ENCODE measurements at places on chromosomes 12 and 14.

- DNase-seq = peak; percentile 82
Measured at GRCh38 chr14:61335671-61336275, 14.4 kb downstream of the PRKCH start.

GRCh38 chr14:103084021-103084919 lies at the start of gene LBHD2:
TSS of gene LBHD2 (plus strand) at chr14:103084210. CDS start at chr14:103086013, 1,803 bp downstream.
- no peak for DNase-seq

- peak; percentile 57 for DNase-seq
Measured at GRCh38 chr14:37411079-37411735, 183.8 kb downstream of the FOXA1 start.

- DNase-seq = no peak
Measured at GRCh38 chr14:94701861-94702370, 68.0 kb downstream of the GSC start.

DNA sequence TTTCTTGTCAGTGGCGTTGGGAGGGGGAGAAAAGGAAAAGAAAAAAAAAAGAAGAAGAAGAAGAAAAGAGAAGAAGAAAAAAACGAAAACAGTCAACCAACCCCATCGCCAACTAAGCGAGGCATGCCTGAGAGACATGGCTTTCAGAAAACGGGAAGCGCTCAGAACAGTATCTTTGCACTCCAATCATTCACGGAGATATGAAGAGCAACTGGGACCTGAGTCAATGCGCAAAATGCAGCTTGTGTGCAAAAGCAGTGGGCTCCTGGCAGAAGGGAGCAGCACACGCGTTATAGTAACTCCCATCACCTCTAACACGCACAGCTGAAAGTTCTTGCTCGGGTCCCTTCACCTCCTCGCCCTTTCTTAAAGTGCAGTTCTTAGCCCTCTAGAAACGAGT lies 1.9 kb downstream of the ASCL1 start:
- peak; percentile 75 for DNase-seq

DNA sequence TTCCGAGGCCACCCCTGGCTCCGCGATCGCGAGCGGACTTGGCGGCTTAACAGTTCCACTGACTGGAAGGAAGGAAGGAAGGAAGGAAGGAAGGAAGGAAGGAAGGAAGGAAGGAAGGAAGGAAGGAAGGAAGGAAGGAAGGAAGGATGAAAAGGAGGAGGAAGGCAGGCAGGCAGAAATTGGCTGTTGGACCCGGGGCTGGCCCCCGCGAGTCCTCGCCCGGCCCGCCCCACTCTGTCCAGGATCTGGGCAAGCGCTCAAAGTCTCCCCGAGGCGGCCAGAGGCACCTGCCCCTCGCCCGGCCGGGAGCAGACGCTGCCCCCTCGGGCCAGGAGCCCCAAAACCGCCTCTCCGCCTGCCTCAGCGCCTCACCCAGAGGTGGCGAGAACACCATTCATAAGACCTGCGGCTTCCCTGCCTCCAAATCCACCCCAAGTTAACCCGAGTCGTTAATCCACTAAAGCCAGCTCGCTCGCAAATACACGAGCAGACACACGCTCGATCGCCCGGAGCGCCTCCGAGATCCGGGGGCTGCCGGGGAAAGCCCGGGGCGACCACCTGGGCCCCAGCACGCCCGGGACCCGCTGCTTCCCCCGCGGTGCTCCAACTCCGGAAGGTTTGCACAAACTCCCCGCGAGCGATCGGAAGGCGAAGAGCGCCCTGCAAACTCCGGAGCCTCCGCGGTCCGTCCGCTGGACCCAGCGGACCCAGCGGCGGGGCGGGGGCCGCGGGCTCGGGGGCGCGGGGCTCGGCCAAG lies 844 bp downstream of the DPF3 start:
- DNase-seq = peak; percentile 67

GRCh38 chr12:93226361-93226760 lies 151.4 kb upstream of the NUDT4 start:
- DNase-seq = no peak

DNA sequence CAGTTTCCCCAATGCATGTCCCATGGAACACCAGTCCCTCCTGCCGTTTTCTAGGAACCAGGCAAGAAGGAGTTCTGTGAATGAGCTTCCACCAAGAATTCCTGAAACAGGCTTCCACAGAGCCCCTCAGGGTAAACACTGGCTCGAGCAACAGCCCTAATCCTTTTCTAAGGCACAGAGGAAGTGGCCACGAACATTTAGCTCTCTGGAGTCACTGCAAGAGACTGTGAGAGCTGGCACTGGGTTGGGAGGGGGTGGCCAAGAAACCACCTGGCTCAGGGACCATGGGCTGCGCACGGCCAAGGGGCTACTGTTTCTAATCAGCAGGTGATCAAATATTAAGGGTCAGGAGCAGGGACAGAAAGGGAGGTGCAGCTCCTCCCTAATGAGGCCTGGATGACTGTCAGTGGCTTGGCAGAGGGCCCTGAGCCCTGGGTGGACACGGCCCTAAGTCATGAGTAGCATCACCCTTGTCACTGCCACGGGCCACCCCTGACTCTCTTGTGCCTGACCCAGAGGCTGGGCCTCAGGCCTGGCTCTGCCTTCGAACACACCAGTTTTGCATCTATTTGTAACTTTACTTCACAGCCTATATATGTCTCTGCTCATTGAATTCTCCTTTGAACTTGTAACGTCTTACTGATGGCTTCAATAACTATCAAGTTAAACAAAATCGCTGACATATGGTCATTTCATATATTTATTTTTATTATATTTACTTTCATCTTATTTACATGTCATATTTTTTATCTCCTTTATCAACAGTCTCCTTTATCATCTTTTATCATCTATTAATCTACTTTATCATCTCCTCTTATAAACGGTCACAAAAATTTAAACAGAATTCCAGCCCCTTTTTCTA lies 154.0 kb downstream of the DICER1 start:
- DNase-seq = peak; percentile 63

- no peak for DNase-seq
Measured at GRCh38 chr12:19220205-19220604, 90.7 kb downstream of the PLEKHA5 start.

GRCh38 chr12:52740584-52740983 lies 36.6 kb downstream of the KRT76 start:
- DNase-seq = peak; percentile 68

DNA sequence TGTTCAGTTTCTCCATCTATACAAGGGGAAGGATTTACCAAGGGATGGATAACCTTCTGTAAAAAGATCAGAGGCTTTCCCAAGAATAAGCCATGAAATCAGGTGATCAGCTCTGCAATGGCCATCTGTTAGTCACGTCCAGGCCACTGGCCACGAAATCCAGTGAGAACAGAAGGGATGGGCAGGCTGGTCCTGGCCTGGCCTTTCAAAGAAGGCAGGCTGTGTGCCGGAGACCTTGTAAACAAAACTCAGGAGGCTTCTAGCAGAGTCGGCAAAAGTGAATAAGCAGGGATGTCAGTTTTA lies 68.5 kb downstream of the RNF34 start:
- DNase-seq = peak; percentile 39
